Daoy (cell line): ENCODE measurements at places on chromosomes 4 and X. TPM values are rescaled to one million over a fixed set of nuclear protein-coding genes. Genes with fewer than 3 reads are reported as not detected.

Gene FAM114A1
- total RNA-seq = 35.6 and 37.1 TPM in 2 replicates

Gene CCDC149
- total RNA-seq = 3.6 and 11.0 TPM in 2 replicates

Gene WDR45
- total RNA-seq = 20.3 and 41.1 TPM in 2 replicates

Gene PASD1
- 0.17 and 1.5 TPM in 2 replicates for total RNA-seq

Gene GAGE2A
- 43.6 and 61.7 TPM in 2 replicates for total RNA-seq

Gene PCYT1B
- 6.4 and 10.3 TPM in 2 replicates for total RNA-seq

Gene ETDB
- total RNA-seq = not detected in 2 replicates

Gene PCGF3
- 26.5 TPM in 2 replicates for total RNA-seq

Gene FGF5
- total RNA-seq = 0.23 and 0.42 TPM in 2 replicates

Gene MAOB
- 0.06 and 0.46 TPM in 2 replicates for total RNA-seq

Gene GPR82
- total RNA-seq = not detected in 2 replicates

Gene KLKB1
- total RNA-seq = not detected in 2 replicates

Gene MAGEE2
- total RNA-seq = not detected in 2 replicates

Gene GJB1
- not detected in 2 replicates for total RNA-seq

Gene MBNL3
- total RNA-seq = 3.5 and 3.8 TPM in 2 replicates

Gene ABCD1
- total RNA-seq = 4.8 and 5.0 TPM in 2 replicates

Gene SATL1
- total RNA-seq = 0.60 TPM in 1 of 2 replicates, not detected in the other

Gene CC2D2A
- total RNA-seq = 10.4 and 11.7 TPM in 2 replicates

Gene NWD2
- not detected in 2 replicates for total RNA-seq

Gene PRDM8
- total RNA-seq = 0.69 and 1.1 TPM in 2 replicates

Gene TRPC3
- total RNA-seq = 1.1 and 1.3 TPM in 2 replicates

Gene TDO2
- total RNA-seq = 0.80 and 2.4 TPM in 2 replicates

Gene UGT8
- total RNA-seq = 6.3 and 13.0 TPM in 2 replicates

Gene USP51
- total RNA-seq = 1.1 and 2.0 TPM in 2 replicates

Gene GYPE
- not detected in 2 replicates for total RNA-seq

Gene GAGE12E
- not detected in 2 replicates for total RNA-seq

Gene REPS2
- 0.97 and 5.6 TPM in 2 replicates for total RNA-seq

Gene DCX
- not detected in 2 replicates for total RNA-seq

Gene KLHL4
- 2.5 and 2.7 TPM in 2 replicates for total RNA-seq

Gene FHDC1
- total RNA-seq = 0.51 and 1.6 TPM in 2 replicates

Gene BEND2
- total RNA-seq = not detected in 2 replicates

Gene MAOA
- total RNA-seq = 1.9 and 10.9 TPM in 2 replicates

Gene LONRF3
- 2.2 TPM in 2 replicates for total RNA-seq

Gene ABCB7
- total RNA-seq = 27.0 and 30.9 TPM in 2 replicates

Gene AREG
- 0.29 TPM in 1 of 2 replicates, not detected in the other for total RNA-seq

Gene SLC6A14
- total RNA-seq = not detected in 2 replicates

Gene SSX4
- not detected in 2 replicates for total RNA-seq

Gene CCNA2
- 124 and 154 TPM in 2 replicates for total RNA-seq

Gene ZNF630
- 1.3 and 1.6 TPM in 2 replicates for total RNA-seq

Gene IRAK1
- 49.2 and 50.3 TPM in 2 replicates for total RNA-seq

Gene GAGE12H
- not detected in 2 replicates for total RNA-seq

Gene TADA2B
- total RNA-seq = 7.3 and 9.6 TPM in 2 replicates

Gene PROM1
- total RNA-seq = 0.57 and 0.68 TPM in 2 replicates

Gene UCP1
- total RNA-seq = 0.34 TPM in 1 of 2 replicates, not detected in the other

Gene HTRA3
- 0.11 and 0.27 TPM in 2 replicates for total RNA-seq

Gene RNF128
- total RNA-seq = 1.8 TPM in 2 replicates
